Smooth muscle cell of the brain vasculature (primary cell): ENCODE measurements at places on chromosomes 12 and 14.
A peak's percentile ranks its signal among the peaks of the same experiment; 100 is the strongest.

GRCh38 chr12:82527165-82527780, 159.4 kb upstream of the TMTC2 start:
- DNase-seq: peak; percentile 33

DNA sequence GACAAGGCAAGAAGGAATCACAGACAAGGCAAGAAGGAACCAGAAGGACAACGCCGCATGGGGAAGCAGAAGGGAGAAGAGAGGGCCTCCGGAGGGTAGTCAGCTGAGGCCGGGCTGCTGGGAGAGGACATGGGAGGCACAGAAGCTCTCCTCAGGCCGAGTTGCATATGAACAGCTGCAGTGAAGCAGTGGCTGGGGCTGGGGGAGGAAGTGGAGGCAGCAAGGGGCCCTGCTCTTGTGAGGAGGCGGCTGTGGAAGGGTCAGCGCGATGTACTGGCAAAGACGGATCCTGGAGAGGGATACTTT, 22.0 kb upstream of the TMEM106C start:
- no peak for DNase-seq

DNA sequence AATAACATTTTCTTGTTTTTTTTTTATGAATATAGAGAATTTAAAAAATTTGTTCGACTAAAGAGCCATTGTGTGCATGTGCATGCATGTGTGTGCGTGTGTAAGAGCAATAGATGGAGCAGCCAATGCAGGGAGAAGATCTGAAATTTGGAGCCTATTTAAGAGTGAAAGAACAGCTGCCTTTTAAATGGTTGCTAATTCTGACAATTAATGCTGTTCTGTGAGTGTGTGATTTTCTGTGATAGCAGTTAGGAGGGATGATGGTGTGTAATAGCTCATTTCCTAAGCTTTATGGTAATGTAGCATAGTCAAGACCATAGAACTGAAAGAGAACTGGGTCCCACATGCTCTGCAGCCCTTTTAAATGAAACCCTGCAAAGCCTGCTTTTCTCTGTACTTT, 137.9 kb downstream of the NRXN3 start:
- no peak for DNase-seq

DNA sequence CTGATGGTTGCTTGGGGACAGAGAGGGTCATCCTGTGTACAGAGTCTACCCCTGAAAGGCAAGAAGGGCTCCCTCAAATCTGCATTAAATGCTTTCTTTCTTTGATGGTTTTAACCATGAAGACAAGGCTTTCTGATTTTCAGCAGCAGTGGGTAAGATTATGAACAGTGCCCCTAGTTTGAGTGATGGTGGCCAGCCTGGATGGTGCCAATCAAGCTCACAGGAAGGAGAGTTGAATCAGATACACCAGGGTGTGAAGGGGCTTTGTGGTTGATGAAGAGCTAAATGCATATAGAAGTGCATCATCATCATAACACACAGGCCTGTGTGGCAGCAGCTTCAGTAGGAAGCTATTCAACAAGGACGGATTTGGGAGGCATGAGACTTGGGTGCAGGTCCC, 5.7 kb downstream of the KRT85 start:
- no peak for DNase-seq

GRCh38 chr12:104215638-104216297, at the start of gene TXNRD1:
Gene TXNRD1 (plus strand): TSS chr12:104215779. CDS start chr12:104215803, 24 bp downstream.
- no peak for DNase-seq

DNA sequence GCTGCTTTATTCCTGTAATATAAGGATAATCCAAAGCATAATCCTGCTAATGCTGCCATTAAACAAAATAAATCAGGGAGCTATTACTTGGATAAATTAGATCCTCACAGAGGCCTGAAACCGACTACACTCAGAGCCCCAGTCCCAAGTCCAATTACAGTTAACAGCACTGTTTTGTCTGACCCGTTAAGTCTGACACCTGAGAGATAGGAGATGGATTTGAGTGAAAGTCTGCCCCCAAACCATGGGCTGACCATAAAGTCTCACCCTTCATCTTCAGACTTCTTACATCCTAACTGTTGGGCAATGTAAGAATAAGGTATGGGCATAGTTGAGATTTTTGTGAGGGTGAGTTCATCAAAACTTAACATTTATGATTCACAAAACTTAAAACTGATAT, 181.7 kb downstream of the PLCZ1 start:
- no peak for DNase-seq

DNA sequence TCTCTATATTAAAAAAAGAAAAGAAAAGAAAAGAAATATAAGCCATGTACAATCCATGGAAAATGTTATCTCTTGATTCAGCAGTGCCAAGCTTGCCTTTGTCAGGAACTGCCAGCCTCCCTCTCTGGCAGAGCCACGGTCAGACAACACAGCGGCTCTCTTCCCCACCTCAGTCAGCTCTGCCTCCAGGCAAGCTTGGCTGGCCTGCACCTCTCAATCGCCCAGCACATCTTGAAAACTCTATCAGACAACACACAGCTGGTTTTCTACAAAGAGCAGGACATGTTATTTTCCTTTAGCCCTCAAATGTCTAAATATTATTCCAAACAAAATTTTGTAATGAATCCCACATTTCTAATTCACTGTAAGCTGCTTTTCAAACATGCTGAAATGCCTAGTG, 20.0 kb upstream of the GCH1 start:
- no peak for DNase-seq

GRCh38 chr14:71348394-71348793, 441.1 kb downstream of the PCNX1 start:
- DNase-seq: no peak

GRCh38 chr14:61662437-61663311, 32.6 kb upstream of the HIF1A start:
- no peak for DNase-seq

- DNase-seq: no peak
Measured at GRCh38 chr12:38399711-38400206, 83.2 kb downstream of the ALG10B start.

DNA sequence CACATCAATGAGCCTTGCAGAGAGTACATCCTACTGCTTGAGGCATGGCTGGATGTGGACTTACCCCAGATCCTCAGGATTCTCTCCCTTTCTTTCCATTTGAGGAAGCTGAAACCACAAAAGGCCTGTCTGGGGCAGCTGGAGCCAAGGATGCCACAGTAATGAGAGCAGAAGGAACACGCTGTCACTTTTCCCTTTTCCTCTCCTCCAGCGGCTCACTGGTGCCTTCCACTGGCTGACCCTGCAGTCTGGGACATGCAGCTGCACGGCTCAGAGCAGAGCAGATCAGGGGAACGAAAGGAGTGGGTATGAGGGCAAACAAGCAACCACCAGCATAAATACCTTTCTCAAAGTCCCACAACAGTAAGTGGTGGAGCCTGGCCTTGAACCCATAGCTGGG, 78.2 kb downstream of the GAS2L3 start:
- no peak for DNase-seq

GRCh38 chr14:104352493-104353220, 214.3 kb downstream of the KIF26A start:
- no peak for DNase-seq
